Thoracic aorta (tissue), 2 donors: ENCODE measurements at places on chromosomes 2 and 18. TPM values are rescaled to one million over a fixed set of nuclear protein-coding genes. Genes with fewer than 3 reads are reported as not detected.

GRCh38 chr2:231640241-231640640, 47.6 kb downstream of the TEX44 start:
- DNase-seq: no peak

GRCh38 chr2:32532961-32533360, 94.9 kb upstream of the TTC27 start:
- no peak for DNase-seq

Gene ASB18
- not detected for total RNA-seq

Gene SULT1C2
- 16.6 TPM for total RNA-seq

Gene KLHL30
- 18.3 TPM for total RNA-seq

Gene C2orf72
- not detected for total RNA-seq
